ENCODE measurements at places on chromosomes 12 and 14. TPM values are rescaled to one million over a fixed set of nuclear protein-coding genes. Genes with fewer than 3 reads are reported as not detected.

DNA sequence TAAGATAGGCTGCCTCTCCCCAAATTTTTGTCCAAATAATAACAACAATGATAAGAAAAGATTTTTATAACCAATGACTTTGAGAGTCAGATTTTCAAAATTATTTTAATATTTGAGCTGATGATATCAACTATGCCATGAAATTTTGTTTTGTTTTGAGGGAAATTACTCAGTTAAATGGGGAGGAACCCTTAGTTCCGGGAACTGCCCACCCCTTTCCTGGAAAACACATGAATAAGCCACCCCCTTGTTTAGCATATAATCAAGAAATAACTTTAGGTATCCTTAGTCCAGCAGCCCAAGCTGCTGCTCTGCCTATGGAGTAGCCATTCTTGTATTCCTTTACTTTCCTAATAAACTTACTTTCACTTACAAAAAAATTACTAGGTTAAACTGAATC is 61.4 kb downstream of the HMGA2 start:
- no peak for DNase-seq
- no peaks in the 10 kb centered on the region for H3K27me3 ChIP-seq
- H3K27ac ChIP-seq, result no peak overlapping the region
- H3K4me1 ChIP-seq, result no peaks in the 10 kb centered on the region
- H3K36me3 ChIP-seq, result no peaks in the 10 kb centered on the region

The CEP290 gene
- total RNA-seq, result 5.2 TPM

GRCh38 chr14:84535976-84536375 is 994.0 kb upstream of the FLRT2 start:
- no peak overlapping the region for H3K4me3 ChIP-seq
- no peak for DNase-seq
- no peaks in the 10 kb centered on the region for H3K4me1 ChIP-seq
- no peak overlapping the region for H3K27ac ChIP-seq
- no peaks in the 10 kb centered on the region for H3K36me3 ChIP-seq

- no peak overlapping the region for H3K27ac ChIP-seq
- DNase-seq, result no peak
- no peaks in the 10 kb centered on the region for H3K27me3 ChIP-seq
- H3K4me3 ChIP-seq, result no peak overlapping the region
Observed at GRCh38 chr12:117986705-117987469, 18.1 kb upstream of the KSR2 start.

The HPD gene
- 1.4 TPM for total RNA-seq

DNA sequence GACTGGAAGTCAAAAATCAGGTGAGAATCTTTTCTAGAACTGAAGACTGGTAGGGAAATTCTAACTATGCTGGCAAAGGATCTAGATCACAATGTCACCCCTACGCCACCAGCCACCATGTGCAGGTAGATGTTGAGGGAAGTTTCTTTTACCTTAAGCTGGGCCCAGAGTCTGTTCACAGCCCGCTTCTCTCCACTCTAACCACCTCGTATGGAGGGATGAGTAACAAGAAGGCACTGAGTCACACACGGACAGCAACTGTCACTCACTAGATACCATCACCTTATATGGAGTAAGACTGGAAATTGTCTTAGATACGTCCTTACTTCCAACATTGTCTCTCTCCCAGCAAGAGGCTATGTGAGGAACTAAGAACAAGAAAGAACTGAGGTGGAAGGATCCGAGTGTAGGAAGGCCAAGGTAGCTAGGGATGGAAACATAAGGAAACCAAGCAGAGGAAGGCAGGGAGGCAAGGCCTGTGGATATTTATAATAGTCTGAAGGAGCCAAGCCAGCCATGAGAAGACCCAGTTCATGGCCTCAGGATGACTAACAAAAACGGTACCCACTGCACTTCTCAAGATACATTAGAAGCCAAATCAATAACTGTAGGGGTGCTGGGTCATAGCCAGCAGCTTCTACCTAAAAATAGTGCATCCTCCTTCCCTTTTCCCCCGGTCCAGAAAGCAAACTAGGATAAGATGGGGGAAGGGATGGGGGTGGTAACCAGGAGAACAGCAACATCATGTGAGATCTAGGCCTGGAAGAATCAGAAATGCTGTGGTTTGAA is 15.5 kb downstream of the REM2 start:
- H3K27me3 ChIP-seq, result no peaks in the 10 kb centered on the region
- H3K27ac ChIP-seq, result no peak overlapping the region
- peaks cover 14% of the 10 kb centered on the region for H3K36me3 ChIP-seq
- no peak overlapping the region for H3K4me3 ChIP-seq

DNA sequence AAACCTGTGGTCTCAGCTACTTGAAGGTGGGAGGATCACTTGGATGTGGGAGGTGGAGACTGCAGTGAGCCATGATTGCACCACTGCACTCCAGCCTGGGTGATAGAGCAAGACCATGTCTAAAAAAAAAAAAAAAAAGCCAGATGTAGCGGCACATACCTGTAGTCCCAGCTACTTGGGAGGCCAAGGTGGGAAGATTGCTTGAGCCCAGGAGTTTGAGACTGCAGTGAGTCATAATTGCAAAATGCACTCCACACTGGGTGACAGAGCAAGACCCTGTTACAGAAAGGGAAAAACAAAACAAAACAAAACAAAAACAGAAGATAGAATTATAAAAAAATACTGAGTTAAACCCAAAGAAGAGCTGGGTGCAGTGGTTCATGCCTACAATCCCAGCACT is 29.1 kb upstream of the APOF start:
- no peaks in the 10 kb centered on the region for H3K27me3 ChIP-seq
- no peak for DNase-seq
- H3K4me1 ChIP-seq, result no peaks in the 10 kb centered on the region
- no peaks in the 10 kb centered on the region for H3K36me3 ChIP-seq
- no peak overlapping the region for H3K4me3 ChIP-seq
- H3K27ac ChIP-seq, result no peak overlapping the region

DNA sequence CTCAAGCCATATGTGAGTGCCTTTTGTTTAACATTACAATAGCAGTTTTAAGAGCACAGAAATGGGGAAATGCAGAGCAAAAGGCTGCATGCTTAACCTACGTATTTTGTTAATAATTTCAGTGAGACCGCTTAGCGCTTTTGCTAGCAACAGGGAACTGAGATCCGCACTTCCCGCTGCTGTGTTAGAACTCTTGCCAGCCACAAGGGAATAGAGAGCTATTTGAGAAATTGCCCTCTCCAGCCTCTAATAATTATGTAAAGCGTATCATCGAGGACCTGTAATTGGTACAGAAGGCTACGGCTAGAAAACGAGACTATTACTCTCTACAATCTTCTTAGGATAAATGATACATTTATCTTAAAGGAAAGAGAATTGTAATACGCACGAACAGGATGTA is 205.2 kb upstream of the GRIP1 start:
- no peaks in the 10 kb centered on the region for H3K27me3 ChIP-seq
- DNase-seq, result no peak
- no peaks in the 10 kb centered on the region for H3K36me3 ChIP-seq
- H3K4me1 ChIP-seq, result no peaks in the 10 kb centered on the region
- no peak overlapping the region for H3K4me3 ChIP-seq

The PZP gene
- total RNA-seq, result 0.03 TPM

DNA sequence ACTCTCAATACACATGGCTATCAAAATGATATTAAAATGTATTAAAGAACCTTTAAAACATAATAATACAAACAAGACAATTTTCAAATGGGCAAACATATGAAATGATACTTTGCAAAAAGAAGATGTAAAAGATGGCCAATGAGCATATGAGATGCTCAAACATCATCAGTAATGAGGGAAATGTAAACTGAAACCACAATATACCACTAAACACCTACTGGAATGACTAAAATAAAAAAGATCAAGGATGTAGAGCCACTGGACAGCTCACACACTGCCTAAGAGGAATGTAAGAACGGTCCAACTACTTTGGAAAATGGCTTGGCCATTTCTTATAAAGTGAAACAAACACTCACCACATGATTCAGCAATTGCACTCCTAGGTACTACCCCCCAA is 97.2 kb upstream of the BBS10 start:
- no peak overlapping the region for H3K4me3 ChIP-seq
- H3K4me1 ChIP-seq, result no peaks in the 10 kb centered on the region
- H3K27ac ChIP-seq, result no peak overlapping the region
- no peaks in the 10 kb centered on the region for H3K36me3 ChIP-seq

The FAM90A1 gene
- 0.55 TPM for total RNA-seq

The RNASE12 gene
- not detected for total RNA-seq

GRCh38 chr12:76270657-76271358 is 77.4 kb downstream of the BBS10 start:
- no peaks in the 10 kb centered on the region for H3K4me1 ChIP-seq
- no peaks in the 10 kb centered on the region for H3K27me3 ChIP-seq
- no peak overlapping the region for H3K4me3 ChIP-seq
- no peaks in the 10 kb centered on the region for H3K36me3 ChIP-seq
- no peak overlapping the region for H3K27ac ChIP-seq

DNA sequence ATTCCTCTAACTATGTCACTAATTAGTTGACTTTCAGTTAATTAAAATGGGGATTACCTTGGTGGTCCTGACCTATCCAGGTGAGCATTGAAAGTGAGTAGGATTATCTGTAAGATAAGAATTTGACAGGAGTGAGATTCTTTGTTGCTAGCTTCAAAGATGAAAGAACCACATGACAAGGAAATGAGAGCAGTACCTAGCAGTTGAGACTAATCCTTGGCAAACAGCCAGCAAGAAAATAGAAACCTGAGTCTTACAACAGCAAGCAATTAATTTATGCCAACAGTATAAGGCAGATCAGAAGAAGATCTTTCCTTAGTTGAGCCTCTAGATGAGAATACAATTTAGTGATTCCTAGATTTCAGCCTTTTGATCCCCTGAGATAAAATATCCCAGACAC is 1058.4 kb downstream of the LRFN5 start:
- no peak for DNase-seq
- H3K36me3 ChIP-seq, result no peaks in the 10 kb centered on the region
- H3K4me3 ChIP-seq, result no peak overlapping the region
- no peak overlapping the region for H3K27ac ChIP-seq
- H3K4me1 ChIP-seq, result no peaks in the 10 kb centered on the region
- H3K27me3 ChIP-seq, result no peaks in the 10 kb centered on the region

GRCh38 chr12:93102744-93103143 is 173.6 kb upstream of the EEA1 start:
- DNase-seq, result no peak
- H3K36me3 ChIP-seq, result no peaks in the 10 kb centered on the region
- H3K27ac ChIP-seq, result peak overlapping the region; percentile 21
- no peak overlapping the region for H3K4me3 ChIP-seq
- H3K27me3 ChIP-seq, result no peaks in the 10 kb centered on the region

- H3K4me3 ChIP-seq, result no peak overlapping the region
- H3K36me3 ChIP-seq, result no peaks in the 10 kb centered on the region
- no peak overlapping the region for H3K27ac ChIP-seq
- peaks cover 5% of the 10 kb centered on the region for H3K4me1 ChIP-seq
- DNase-seq, result no peak
Observed at GRCh38 chr12:47207829-47208248, 128.1 kb upstream of the AMIGO2 start.

- no peaks in the 10 kb centered on the region for H3K36me3 ChIP-seq
- H3K27me3 ChIP-seq, result no peaks in the 10 kb centered on the region
- H3K4me3 ChIP-seq, result peak overlapping the region; percentile 52
- H3K4me1 ChIP-seq, result peaks cover 3% of the 10 kb centered on the region
Observed at GRCh38 chr12:48903363-48903981, 21.8 kb downstream of the FKBP11 start.

The YAF2 gene
- total RNA-seq, result 11.5 TPM

DNA sequence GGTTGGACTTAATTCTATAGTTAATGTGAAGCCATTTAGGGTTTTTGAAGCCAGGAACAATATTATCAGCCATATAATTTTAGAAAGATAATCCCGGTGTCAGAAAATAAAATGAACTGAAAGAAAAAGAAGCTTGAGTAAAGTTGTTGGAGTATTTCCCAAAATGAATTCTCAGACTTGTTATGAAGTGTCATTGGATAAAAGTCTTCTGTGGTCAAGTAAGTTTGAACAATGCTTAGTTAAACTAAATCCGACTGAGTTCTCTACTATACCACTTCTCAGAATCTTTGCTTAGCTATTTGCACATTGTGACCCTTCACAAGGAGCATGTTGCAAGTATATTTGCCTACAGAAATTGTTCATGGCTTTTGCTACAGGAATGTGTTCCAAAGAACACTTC is 17.5 kb upstream of the FLRT2 start:
- H3K4me1 ChIP-seq, result no peaks in the 10 kb centered on the region
- H3K27me3 ChIP-seq, result no peaks in the 10 kb centered on the region
- no peaks in the 10 kb centered on the region for H3K36me3 ChIP-seq
- no peak overlapping the region for H3K27ac ChIP-seq
- DNase-seq, result no peak

- H3K36me3 ChIP-seq, result no peaks in the 10 kb centered on the region
- no peaks in the 10 kb centered on the region for H3K27me3 ChIP-seq
- no peak overlapping the region for H3K27ac ChIP-seq
Observed at GRCh38 chr12:68086019-68086603, 73.4 kb downstream of the IFNG start.

DNA sequence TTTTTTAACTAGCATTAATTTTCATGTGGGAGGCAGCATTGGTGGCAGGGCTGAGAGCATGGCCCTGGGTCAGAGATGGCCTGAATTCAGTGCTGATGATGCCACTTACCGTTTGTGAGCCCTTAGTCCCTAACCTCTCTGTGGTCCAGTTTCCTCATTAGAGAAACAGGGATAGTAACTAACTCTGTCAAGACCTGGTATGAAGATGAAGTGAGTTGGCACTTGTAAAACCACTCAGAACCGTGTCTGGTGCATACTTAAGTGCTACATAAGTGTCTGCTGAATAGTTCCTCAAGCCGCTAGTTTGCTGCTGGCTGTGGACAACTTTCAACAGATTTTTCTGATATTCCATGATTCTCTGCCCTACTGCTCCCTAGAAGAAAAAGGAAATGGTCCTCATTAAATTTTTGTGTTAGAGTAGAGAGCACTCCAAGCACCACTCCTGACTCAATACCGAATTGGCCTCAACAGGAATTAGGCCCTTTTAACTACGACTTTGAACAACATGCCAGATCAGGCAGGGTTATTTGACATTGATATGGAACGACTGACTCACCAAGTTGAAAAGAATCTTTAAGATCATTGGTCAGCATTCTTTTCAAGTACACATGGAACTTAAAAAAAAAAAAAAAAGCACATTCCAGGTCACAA is 250.2 kb downstream of the ANO2 start:
- DNase-seq, result no peak
- no peaks in the 10 kb centered on the region for H3K36me3 ChIP-seq
- H3K27me3 ChIP-seq, result no peaks in the 10 kb centered on the region
- H3K4me3 ChIP-seq, result no peak overlapping the region

GRCh38 chr12:67137256-67137655 is 131.9 kb upstream of the CAND1 start:
- no peak overlapping the region for H3K4me3 ChIP-seq
- no peaks in the 10 kb centered on the region for H3K27me3 ChIP-seq

The RNASE3 gene
- not detected for total RNA-seq
